ENCODE measurements at places on chromosomes 3 and 15.

GRCh38 chr3:126277629-126278378, 79.4 kb downstream of the KLF15 start:
- DNase-seq: no peak

DNA sequence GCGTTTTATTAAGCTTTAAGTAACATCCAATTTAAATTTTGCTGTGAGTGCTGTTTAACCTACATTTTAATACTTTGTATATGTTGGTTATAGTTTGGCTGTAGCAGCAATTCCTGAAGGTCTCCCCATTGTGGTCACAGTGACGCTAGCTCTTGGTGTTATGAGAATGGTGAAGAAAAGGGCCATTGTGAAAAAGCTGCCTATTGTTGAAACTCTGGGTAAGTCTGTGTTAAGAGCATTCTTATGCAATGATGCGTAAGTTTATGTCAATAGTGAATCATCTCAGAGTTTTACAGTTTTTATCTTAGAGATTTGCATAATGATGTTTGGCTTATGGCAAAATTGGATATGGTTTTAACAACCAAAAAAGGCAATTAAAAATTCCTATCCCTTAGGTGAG, 62.7 kb downstream of the ASTE1 start:
- no peak for DNase-seq

DNA sequence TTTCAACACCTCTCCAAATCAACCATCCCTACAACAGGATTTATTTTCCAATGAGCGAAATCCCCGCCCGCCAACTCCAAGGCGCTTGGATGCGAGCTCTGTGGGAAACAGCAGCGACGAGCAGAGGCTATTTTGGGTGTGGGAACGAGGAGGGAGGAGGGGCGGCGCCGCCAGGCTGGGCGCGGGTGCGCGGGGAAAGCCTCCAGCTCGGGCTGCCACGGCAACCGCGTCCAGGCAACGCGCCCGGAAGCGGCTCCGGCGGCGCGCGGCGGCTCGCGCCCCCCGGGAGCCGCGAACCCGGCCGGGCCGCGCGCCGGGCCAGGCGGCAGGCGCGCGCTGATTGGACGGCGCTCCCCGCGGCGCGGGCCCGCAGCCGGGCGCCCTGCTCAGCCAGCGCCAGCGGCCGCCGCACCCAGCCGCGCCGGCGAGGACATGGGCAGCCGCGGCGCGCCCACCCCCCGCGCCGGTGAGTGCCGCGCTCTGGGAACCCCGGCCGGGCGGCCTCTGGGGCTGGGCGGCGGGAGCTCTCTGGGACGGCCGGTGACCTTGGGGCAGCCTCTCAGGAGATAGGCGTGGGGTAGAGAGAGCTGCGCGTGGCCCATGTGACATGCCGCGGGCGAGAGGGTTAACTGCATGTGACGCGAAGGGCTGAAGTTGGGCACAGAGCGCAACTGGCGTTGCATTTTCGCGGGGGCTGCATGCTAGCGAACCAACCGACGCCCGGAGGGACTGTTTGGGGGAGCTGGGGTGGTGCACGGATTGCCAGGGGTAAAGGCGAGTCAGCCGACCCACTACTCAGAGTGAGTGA, at the start of gene FAM81A:
FAM81A (plus strand) TSS at position 370 of the 808 bp plus-strand sequence. CDS start 20,441 bp downstream, outside the sequence.
- DNase-seq: peak; percentile 82

- no peak for DNase-seq
Observed at GRCh38 chr15:33535135-33535534, 224.4 kb downstream of the RYR3 start.

DNA sequence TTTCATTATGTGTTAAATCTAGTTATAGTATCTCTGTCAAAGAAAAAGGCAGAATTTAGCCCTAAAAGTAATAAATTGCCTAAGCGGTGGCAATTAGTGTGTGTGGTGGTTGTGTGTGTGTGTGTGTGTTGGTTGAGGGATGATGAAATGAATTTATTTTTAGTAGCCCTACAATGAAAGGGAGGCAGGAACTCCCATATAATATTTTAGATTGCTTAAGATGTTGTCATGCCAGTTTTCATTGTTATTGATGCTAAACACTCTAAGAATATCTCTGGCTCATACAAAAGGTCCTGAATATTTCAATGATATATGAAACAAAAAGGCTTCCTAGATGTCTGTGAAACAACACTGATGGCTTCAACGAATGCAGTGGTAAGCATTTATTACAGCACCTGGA, 140.6 kb upstream of the TBC1D5 start:
- DNase-seq: no peak

DNA sequence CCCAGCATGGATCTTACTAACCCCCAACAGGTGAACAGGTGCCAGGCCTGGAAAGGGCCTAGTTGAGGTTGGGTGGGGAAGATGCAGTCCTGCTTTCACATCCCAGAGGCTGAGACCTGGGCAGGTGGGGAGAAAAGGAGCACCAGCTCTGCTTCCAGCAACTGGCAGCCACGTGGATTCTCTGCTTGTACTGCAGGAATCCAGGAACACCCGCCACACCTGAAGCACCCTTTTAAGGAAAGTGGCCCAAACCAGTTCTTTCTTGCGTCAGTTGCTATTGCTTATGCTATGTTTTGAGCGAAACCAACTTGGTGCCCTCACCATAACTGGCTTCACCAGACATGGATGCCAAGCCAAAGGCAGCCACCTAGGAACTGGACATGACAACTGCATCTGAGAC, 28.1 kb upstream of the NEO1 start:
- no peak for DNase-seq

DNA sequence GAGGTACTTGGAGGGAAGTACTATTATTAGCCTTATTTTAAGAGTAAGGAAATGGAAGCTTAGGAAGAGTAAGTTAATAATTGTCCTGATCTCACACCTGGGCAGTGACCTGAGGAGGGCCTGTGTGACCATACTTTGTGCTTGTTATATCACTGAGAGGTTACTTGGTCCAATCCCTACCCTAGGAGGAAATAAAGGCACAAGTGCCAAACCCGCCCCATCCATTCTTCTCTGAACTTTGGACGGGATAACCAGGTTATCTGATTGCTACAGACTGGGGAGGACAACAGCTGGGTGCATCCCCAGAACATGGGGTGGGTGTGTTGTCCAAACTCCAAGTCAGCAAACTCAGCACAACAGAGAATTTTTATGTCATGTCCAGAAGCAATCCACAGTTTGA, 77.7 kb upstream of the NR2E3 start:
- no peak for DNase-seq

GRCh38 chr3:152308475-152308844, 39.7 kb downstream of the MBNL1 start:
- DNase-seq: no peak
